ENCODE measurements at places on chromosomes 13 and 19. TPM values are rescaled to one million over a fixed set of nuclear protein-coding genes. Genes with fewer than 3 reads are reported as not detected.

GRCh38 chr13:30827578-30827925 lies 78.5 kb upstream of the MEDAG start:
- peak; percentile 53 for DNase-seq

GRCh38 chr13:97574926-97575325 lies 141.0 kb downstream of the RAP2A start:
- DNase-seq = peak; percentile 86

- no peak for DNase-seq
These were observed 63.7 kb downstream of the KL start for GRCh38 chr13:33079960-33080359.

DNA sequence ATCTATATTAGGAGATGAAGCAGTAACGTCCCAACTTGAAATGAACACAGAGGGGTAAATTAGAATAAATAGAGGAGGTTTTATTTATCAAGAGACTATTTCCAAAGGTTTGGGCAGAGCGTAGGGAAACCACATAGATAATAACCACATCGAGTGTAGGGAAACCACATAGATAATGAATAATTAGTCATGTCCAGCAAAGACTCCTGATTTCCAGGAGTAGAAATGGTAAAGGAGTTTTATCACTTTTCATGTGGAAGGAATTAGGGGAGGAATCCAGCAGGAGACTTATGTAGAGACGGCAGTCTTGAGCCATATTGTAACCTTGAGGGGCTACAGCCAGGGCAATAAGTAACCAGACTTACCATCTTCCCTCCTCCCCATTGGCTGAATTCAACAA lies 136.3 kb upstream of the CSNK1A1L start:
- no peak for DNase-seq

- DNase-seq = peak; percentile 83
These were observed 38.4 kb downstream of the DEDD2 start for GRCh38 chr19:42178791-42179674.

- no peak for DNase-seq
These were observed 161.5 kb downstream of the KATNAL1 start for GRCh38 chr13:30145709-30146367.

DNA sequence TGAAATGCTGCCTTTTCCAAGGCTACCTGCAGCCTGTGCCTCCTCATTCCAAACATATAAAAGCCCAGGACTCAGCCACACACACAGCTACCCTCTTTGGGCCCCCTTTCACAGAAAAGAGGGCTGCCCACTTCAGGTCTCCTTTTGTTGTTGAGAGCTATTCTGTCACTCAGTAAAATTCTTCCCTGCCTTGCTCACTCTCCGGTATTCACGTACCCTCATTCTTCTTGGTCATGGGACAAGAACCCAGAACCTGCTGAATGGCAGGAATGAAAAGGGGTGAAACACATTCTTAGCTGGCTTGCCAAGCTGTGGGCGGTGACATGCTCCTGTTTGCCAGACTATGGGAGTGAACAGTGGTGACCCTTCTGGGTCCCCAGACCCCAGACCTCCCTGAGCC lies 338.0 kb upstream of the ATXN8OS start:
- no peak for DNase-seq

DNA sequence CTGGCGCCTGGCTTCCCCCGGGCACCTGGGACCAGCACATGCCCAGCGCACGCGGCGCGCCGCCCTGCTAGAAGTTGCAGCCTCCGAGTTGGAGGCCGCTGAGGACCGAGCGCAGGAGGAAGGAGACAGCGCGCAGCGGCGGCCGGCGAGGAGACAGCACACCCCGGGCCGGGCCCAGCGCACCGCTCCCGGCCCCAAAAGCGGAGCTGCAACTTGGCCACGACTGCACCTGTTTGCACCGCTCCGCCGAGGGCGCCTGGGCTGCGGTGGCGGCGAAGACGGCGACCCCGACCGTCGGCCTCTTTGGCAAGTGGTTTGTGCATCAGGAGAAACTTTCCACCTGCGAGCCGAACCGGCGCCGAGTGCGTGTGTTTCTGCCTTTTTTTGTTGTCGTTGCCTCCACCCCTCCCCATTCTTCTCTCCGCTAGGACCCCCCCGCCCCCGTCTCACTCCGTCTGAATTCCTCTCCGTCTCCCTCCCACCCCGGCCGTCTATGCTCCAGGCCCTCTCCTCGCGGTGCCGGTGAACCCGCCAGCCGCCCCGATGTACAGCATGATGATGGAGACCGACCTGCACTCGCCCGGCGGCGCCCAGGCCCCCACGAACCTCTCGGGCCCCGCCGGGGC lies at the start of gene SOX1:
Gene SOX1 (plus strand): TSS at position 34 of the 626 bp plus-strand sequence. CDS start 510 bp downstream, at position 544.
- DNase-seq = peak; percentile 86

- no peak for DNase-seq
These were observed 66.3 kb downstream of the RASA3 start for GRCh38 chr13:114065926-114066774.

GRCh38 chr19:18865973-18866799 lies 29.8 kb downstream of the CERS1 start:
- DNase-seq = peak; percentile 92

DNA sequence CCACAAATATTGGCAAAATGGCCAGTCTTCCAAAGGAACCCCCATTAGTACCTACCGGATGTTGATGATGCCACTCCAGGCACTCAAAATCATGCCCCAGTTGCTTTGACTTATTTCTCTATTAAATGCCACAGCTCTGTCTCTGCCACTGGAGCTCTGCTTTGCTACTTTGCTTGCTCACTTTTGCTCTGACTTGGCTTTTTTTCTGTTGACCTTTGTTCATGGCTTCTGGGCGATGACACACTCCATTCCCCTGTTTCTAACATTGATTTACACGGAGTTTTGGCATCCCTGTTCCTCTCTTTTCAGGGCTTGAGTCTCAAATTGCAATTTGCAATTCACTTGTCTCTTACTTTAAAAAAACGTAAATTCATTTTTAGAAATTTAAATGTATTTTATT lies 217.1 kb upstream of the SPRY2 start:
- DNase-seq = no peak

DNA sequence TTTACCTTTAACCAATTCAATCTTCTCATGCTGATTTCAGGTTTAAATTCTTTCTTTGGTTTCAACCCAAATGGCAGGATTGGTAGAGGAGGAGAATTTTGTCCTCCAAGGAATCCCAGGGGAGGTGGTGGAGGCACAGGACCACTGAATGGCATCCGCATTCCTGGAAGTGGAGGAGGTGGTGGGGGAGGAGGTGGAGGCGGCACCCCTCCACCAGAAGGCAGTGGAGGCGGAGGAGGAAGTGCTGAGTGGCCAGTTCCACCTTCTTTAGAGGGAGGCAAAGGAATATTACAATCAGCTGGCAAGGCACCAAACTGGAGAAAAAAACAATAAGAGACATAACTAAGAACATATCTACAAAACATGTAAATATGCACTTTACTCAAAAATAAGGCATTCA lies 192.9 kb downstream of the DIAPH3 start:
- peak; percentile 61 for DNase-seq

DNA sequence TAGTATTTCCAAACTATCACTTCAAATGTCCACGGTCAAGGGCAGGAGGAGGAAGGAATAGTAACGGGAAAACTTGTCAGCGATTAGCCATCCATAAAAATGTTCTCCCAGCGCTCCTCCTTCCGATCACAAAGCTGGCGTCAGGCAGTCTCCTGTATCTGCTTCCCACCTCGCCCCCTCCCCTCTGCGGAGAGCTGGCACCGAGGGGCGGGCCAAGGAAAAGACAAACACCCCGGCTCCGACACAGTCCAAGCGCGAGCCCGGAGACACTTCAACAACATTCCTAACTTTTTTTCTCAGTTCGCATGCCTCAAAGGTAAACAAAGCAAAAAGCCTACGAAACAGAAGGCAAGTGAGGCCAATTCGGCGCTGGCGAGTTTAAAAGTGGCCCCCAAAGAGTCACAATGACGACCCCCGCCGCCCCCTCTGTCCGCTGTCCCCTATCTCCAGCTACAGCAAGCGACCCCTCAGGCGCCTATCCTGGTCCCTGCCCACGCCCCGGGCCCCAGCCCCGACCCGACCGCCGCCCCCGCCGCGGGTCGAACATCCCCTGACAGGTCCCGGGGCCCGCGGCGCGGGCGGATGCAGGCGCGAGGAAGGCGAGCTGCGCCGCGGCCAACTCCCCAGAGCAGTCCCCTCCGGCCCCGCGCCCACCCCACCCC lies 736 bp downstream of the SMAD9 start:
- DNase-seq = peak; percentile 79

GRCh38 chr13:110564472-110564985 lies 3.0 kb upstream of the RAB20 start:
- DNase-seq = peak; percentile 43

DNA sequence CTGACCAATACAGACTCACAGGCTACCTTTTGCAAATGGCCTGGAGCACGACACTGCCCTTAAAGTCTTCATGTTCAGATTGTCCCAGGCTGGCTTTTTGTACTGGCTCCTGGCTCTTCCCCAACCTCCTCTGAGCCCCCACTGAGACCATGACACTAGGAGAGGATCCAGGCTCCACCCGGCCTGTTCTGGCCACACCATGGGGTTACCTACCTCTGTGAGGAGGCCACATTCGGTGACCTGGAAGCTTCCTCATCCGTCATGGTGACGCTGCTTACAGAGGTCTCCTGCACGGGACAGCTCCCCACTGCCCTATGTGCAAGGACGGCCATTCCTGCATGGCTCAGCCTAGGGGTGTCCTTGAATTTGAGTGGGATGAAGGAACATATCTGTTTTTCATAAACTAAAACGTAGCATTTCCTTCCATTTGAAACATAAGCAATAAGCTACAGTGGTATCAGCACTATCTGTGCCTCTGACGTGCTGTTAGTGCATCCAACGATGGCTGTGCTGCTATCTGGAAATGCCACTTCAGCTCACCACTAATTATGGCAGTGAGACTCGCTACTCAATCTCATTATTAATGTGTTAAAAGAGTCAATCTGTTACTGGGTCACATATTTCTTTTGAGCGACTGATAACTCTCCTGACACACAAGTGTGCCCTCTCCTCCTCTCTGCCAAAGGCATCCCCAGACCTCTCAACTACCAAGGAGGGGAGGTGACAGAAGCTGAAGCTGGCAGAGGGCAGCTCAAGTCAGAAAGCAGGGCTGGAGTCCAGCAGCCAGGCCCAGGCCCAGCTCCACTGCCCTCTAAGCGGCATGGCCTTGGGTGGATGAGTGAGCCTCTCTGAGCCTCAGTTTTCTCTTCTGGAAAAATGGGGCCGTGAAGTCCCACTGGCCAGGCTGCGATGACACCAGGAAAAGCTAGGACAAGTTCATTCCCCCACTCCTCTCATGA lies 29.6 kb downstream of the ELL start:
- DNase-seq = no peak

DNA sequence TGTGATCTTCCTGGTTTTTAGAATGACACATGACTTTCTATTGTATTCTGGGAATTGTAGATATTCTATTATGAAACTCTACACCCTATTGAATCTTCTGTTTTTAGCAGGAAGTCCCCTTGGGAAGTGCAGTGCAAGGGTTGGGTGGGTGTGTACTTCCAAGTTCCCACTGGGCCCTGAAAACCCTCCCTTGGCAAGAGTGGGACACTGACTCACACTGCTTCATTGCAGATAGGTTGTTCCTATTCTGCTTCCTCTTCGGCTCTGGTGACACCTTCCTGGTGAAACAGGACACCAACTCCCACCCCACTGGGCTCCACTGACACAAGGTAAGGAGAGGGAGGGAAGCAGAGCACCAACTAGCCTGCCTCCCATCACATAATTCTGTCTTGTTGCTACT lies 121.8 kb downstream of the KCTD12 start:
- no peak for DNase-seq

DNA sequence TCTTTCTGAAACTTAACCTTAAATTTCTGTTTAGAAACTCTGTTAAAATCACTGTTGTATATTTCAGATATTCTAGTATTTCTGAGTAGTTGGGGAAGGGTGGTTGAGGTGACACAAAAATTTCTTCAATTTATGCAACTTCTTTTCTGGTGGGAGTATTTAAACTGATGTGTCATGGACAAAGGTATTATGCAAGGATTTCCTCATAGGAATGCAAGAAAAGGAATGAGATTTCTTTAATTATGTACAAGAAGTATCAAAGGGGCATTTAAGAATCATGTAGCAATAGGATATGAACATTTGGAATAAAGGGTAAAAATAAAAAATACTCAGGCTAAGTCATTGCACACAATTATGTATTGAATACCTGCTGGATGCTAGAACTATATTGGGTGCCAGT lies 575.8 kb upstream of the KLF12 start:
- DNase-seq = no peak

DNA sequence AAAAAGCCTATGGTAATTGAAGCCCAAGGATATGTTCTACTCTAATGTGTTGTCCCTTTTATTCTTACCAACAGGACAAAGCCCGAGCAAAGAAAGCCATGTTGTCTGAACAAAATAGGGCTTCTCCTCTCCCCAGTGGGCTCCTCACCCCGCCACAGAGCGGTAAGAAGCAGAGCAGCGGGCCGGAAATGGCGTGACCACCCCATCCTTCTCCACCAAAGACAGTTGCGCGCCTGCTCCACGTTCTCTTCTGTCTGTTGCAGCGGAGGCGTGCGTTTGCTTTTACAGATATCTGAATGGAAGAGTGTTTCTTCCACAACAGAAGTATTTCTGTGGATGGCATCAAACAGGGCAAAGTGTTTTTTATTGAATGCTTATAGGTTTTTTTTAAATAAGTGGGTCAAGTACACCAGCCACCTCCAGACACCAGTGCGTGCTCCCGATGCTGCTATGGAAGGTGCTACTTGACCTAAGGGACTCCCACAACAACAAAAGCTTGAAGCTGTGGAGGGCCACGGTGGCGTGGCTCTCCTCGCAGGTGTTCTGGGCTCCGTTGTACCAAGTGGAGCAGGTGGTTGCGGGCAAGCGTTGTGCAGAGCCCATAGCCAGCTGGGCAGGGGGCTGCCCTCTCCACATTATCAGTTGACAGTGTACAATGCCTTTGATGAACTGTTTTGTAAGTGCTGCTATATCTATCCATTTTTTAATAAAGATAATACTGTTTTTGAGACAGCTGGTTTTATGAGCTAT lies 12.0 kb downstream of the CCNE1 start:
- DNase-seq = peak; percentile 9

The COL4A2 gene
- total RNA-seq = 388 TPM

The GGACT gene
- 4.2 TPM for total RNA-seq

The PEX11G gene
- 3.3 TPM for total RNA-seq

The TEKTIP1 gene
- 4.2 TPM for total RNA-seq

The FFAR2 gene
- total RNA-seq = not detected

The TTC9B gene
- not detected for total RNA-seq

The TMEM161A gene
- 56.1 TPM for total RNA-seq

The ILF3 gene
- total RNA-seq = 625 TPM

The ZNF562 gene
- total RNA-seq = 15.6 TPM

The ZNF547 gene
- total RNA-seq = 1.5 TPM

The KLC3 gene
- total RNA-seq = 3.6 TPM

The ATP8B3 gene
- 2.3 TPM for total RNA-seq
